ENCODE measurements at places on chromosomes 2 and 18.

- DNase-seq: no peak
Measured at GRCh38 chr2:127700527-127701192, 637 bp upstream of the SFT2D3 start.

GRCh38 chr2:238703053-238703415 lies 144.9 kb upstream of the TWIST2 start:
- no peak for DNase-seq

- no peak for DNase-seq
Measured at GRCh38 chr2:109481196-109481555, 132.6 kb downstream of the SEPTIN10 start.

- DNase-seq: no peak
Measured at GRCh38 chr2:29360016-29360784, 245.0 kb downstream of the CLIP4 start.

GRCh38 chr2:59622599-59623308 lies 930.7 kb downstream of the BCL11A start:
- DNase-seq: no peak

DNA sequence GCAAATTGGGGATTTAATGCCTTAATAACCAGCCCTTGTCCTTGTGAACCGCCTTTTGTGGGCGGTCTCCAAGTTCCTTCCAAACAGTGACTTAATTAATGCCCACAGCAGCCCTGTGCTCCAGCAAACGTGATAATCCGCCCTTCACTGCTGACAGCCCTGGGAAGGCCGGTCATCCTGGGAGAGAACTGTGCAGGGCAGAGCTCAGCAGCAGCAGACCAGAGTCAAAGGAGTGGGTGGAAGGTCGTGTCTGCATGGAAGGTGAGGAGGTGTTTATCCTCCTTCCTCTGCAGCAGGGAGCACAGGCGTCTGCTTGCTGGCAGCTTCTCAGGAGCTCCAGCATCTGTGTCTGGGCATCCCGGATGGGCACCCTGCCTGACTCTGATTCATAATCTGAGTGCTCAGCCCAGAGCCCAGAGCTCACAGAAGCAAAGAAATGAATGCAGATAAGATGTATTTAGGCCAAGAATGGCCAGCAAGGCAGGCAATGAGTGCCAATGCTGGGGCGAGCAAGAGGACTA lies 270.0 kb upstream of the PXDN start:
- no peak for DNase-seq
